ENCODE measurements at places on chromosomes 2 and 18.

GRCh38 chr2:98356729-98357128 is 10.5 kb downstream of the CNGA3 start:
- no peak for DNase-seq

GRCh38 chr2:204177977-204178522 is 241.5 kb downstream of the ICOS start:
- peak; percentile 81 for DNase-seq

DNA sequence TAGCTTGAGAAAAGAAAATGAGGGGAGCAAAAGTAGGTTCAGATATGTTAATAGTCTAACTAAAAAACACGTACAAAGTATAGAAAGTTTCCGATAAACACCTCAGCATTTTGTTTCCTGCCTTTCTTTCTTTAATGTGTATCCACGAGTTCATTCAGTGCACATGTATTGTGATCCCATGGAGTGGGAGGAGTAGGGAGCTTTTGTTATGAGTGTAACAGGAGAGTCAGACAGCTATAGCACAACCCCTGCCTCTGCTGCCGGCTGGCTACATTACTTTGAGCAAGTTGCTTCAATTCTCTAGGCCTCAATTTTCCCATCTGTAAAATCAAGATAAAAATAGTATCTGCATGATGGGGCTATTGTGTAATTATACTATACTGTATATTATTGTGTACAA is 249.2 kb upstream of the FIGN start:
- no peak for DNase-seq

DNA sequence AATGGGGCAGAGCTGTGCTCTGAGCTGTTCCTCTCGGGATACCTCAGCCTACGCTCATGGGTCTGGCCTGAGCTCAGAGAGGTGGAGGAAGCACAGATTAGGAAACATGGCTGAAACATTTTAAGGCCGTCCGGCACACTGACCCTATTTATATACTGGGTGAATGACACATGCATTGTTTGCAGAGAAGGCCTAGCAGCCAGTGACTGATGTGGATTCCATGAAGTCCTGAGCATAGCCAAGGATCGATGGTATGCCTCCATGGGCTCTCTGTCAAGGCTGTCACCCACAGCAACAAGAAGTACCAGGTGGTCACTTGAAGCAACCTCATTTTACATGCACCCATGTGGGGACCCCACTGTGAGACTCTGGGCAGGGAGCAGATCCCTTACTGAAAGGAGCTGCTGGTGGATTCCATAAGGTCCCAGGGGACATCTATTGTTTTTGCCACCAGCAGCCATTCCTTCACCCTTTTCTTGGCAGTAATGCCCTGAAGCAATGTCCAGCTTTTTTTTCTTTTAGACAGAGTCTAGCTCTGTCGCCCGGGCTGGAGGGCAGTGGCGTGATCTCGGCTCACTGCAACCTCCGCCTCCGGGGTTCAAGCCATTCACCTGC is 8.4 kb downstream of the PTMA start:
- no peak for DNase-seq

DNA sequence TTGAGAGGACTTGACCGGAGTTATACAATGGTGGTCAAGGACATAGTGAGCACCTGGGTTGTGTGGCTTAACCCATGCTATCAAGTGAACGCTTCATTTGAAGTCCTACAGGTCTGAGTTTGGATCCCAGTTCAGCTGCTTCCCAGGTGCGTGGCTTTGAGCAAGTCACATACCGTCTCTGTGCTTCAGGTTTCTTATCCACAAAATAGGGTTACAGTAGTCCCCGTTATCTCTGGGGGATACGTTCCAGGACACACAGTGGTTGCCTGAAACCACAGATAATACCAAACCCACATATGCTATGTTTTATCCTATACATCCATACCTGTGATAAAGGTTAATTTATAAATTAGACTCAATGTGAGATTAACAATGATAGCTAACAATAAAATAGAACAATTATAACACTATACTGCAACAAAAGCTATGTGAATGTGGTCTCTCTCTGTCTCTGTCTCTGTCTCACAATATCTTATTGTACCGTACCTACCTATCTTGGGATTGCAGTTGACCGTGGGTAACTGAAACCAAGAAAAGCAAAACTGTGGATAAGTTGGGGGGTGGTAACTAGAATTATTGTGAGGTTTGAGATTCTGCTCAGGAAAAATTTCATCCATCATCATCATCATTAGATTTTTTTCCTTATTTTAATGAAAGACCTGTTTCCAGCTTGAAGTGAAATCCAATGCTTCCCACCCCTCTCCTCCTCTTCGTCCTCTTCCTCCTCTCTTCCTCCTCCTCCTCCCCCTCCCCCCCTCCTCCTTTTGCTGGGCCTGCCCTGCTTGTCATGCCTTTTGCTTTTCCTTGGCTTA is 22.7 kb downstream of the LBH start:
- DNase-seq: no peak

GRCh38 chr2:193467276-193467987 is 1272.7 kb upstream of the TMEFF2 start:
- DNase-seq: no peak
